Aorta (tissue), 5 donors: ENCODE measurements at places on chromosomes 16 and 17. TPM values are rescaled to one million over a fixed set of nuclear protein-coding genes. Genes with fewer than 3 reads are reported as not detected.

The CCL17 gene
- 0.94 TPM for total RNA-seq

The KRT16 gene
- 0.30 TPM for total RNA-seq

The KRTAP9-4 gene
- total RNA-seq = not detected

The CNP gene
- total RNA-seq = 50.2 TPM

The DCUN1D3 gene
- 54.5 TPM for total RNA-seq

The C17orf107 gene
- 2.9 TPM for total RNA-seq

The CDRT15L2 gene
- not detected for total RNA-seq

DNA sequence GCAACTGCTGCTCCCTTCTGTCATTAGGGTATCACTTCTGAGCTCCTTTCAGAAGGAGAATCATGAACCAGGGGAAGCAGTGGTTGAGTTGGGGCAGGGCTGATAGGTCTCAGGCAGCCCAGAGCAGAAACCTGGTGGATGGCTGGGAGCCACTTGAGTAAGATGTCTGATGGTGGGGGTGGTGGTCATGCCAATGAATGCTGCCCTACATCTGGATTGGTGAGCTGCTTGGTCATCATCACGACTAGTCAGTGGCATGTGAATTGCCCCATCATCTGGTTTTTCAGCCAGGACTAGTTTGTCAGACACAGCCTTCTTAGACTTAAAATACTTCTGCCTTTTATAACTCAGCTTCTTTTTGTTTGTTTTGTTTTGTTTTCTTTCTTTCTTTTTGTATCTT lies 2.6 kb downstream of the GID4 start:
- no peak for DNase-seq

DNA sequence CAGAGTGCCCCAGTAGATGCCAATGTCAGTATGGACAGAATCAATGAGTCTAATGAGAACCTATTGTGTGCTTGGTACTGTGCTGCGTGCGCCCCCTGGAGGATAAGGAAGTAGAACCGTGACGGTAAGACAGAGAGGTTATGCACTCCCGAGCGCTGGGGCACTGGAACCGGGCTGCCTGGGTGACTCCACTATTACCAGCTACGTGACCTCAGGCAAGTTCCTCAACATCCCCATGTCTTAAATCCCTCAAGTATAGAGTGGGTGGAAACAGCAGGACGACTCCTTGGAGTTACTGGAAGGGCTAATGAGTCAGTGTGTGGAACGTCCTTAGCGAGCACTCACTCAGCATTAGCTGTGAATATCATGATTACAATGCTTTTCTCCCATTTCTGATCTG lies 16.2 kb downstream of the CHST4 start:
- DNase-seq = no peak

GRCh38 chr16:83268169-83268568 lies 539.6 kb upstream of the HSBP1 start:
- no peak for DNase-seq

- peak; percentile 39 for DNase-seq
These were observed 67.5 kb upstream of the ZNF423 start for GRCh38 chr16:49923411-49923810.

- DNase-seq = no peak
These were observed 495 bp upstream of the CMTR2 start for GRCh38 chr16:71289732-71290062.

DNA sequence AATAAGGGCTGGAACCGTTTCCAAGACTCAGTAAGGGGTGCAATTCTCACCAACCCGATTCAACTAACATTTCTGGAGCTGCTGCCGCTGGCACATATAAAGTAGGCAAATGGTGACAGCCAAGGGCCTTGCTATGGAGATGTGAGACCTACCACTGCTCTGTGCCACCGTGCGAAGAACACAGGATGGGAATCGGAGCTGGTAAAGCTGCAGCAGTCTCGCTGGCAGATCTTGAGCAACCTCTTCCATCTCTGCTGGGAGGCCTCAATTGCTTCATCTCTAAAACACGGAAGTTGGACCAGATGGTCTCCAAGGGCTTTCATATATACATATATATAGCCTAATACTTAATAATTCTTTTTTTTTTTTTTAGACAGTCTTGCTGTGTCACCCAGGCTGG lies 128.9 kb upstream of the RCVRN start:
- peak; percentile 67 for DNase-seq

- peak; percentile 52 for DNase-seq
These were observed 97.9 kb upstream of the ZNF469 start for GRCh38 chr16:88284626-88285513.

DNA sequence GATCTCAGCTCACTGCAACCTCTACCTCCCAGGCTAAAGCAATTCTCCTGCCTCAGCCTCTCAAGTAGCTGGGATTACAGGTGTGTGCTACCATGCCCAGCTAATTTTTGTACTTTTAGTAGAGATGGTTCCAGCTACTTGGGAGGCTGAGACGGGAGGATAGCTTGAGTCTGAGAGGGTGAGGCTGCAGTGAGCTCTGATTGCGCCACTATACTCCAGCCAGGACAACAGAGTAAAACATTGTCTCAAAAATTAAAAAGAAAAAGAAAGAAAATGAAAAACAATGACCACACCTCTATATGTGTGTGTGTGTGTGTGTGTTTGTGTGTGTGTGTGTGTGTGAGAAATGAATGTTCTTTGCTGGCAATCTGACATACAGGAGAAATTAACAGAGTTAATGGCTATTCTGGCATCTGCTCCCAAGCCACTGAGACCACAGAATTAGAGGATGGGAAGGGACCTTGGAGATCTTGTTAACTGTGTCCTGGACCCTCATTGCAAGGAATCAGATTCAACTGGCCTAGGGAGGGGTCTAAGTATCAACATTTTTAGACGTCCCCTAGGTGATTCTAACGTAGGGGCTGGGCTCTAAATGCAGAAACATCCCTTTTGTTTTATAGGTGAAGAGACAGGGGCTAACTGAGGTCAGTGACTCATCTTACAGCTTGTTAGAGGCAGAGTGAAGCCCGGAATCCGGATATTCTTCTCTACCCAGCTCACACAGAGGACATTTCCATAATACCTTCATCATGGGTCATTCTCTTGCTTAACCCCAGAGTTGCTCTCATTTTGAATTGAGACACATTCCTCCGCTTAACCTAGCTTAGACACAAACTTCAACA lies 16.4 kb upstream of the MARCHF10 start:
- DNase-seq = no peak
